ENCODE measurements at places on chromosomes 7 and 10.

GRCh38 chr10:58943256-58943890 lies 233.1 kb upstream of the PHYHIPL start:
- no peak for DNase-seq

GRCh38 chr10:120394446-120394845 lies 62.6 kb upstream of the PLPP4 start:
- no peak for DNase-seq

- no peak for DNase-seq
These were observed 130.7 kb upstream of the NAMPT start for GRCh38 chr7:106415433-106415832.

- no peak for DNase-seq
These were observed 23.7 kb upstream of the CUBN start for GRCh38 chr10:17153321-17153720.

GRCh38 chr7:25900877-25901276 lies 251.1 kb upstream of the NFE2L3 start:
- DNase-seq: no peak

Measured in stimulated activated CD4-positive, alpha-beta T cell treated with anti-CD3 and anti-CD28 coated beads, Interleukin-15, amount 100 ng/mL, for 48 hours (primary cell).